Mesenchymal stem cell (in vitro differentiated cells and primary cell): ENCODE measurements at places on chromosomes 2 and 18.

DNA sequence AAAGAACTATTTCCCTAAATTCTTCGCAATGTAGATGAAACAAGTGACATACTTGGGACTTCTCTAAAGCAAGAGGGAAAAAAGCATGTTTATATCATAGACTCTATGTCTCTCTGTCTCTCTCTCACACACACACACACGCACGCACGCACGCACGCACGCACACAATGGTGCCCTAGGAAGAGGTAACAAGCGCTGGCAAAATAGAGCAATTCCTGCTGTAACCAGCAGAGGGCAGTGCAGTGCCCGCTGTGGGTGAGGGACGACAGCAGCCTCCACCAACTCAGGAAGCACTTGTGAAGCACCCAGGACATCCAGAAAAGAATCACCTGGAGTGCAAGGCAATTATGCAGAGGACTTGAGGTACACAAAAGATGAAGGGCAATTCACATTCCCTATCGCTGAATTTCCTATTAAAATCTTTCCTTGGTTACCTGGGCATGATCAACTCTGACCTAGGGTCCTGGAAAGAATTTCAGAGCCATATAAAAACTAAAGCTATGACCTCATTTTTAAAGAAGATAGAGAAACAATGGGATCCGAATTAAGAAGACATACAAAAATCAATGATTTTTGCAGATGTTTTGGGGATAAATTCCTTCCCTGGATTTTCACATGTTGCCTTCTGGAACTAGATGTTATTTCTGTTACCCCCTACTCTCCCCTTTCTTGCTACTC is 166.4 kb downstream of the PDE11A start:
- peak; percentile 73 for DNase-seq
- no peaks in the 10 kb centered on the region for H3K4me1 ChIP-seq
- no peak overlapping the region for H3K27ac ChIP-seq

DNA sequence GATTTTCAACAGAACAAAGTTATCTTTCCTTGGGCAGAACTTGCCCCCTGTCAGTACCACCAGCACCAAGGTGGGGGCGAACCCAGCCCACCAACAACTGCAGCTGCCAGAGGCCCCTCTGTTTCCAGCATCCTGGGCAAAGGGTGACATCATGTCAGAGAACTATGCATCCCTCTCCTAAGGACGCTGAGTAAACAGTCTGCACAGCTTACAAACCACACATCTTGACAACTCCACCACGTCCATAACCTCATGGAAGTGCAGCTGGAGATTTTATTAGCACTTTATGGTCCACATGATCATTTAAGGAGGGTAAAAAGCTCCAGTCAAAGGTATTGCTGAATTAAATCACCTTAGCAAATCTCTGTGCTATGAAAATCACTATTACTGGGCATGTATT is 40.4 kb downstream of the PIEZO2 start:
- DNase-seq: peak; percentile 80
- H3K4me1 ChIP-seq: no peaks in the 10 kb centered on the region
- H3K36me3 ChIP-seq: no peaks in the 10 kb centered on the region
- no peak overlapping the region for H3K27ac ChIP-seq
- H3K27me3 ChIP-seq: no peaks in the 10 kb centered on the region
- no peak overlapping the region for H3K4me3 ChIP-seq

GRCh38 chr2:71299507-71299906 is 32.1 kb upstream of the ZNF638 start:
- no peaks in the 10 kb centered on the region for H3K36me3 ChIP-seq
- DNase-seq: peak; percentile 42
- H3K4me1 ChIP-seq: no peaks in the 10 kb centered on the region
- no peak overlapping the region for H3K4me3 ChIP-seq
- H3K27ac ChIP-seq: no peak overlapping the region

DNA sequence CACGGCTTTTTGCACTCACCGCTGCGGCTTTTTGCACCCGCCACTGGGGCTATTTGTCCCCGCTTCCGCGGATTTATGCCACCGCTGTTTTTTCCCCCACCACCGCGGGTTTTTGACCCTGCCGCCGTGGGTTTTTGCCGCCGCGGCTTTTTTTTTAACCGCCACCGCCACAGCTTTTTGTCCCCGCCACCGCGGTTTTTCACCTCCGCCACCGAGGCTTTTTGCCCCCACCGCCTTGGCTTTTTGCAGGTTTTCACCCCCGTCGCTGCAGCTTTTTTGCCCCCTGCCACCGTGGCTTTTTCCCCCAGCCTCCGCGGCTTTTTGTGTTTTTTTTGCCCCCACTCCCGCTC is 2796.7 kb upstream of the TEKT4 start:
- no peak overlapping the region for H3K4me3 ChIP-seq
- H3K36me3 ChIP-seq: no peaks in the 10 kb centered on the region
- H3K27me3 ChIP-seq: no peaks in the 10 kb centered on the region
- DNase-seq: no peak

DNA sequence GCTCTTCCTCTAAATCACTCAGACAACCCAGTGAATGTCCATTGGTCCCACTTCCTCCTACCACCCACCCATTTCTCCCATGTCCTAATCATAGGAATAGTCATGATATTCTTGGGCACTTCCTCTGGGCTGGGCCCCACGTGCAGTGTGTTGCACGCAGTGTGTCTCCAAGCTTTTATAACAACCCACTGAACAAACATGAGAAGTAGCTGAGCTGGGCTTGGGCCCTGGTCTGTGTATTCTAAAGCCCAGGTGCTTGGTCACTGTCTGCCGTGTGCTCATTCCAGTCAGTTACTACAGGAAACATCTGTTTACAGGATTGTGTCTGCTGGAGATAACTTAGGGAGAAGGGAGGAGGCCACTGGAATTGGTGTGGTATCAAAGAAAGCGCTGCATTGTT is 64.2 kb upstream of the THOC1 start:
- no peak overlapping the region for H3K4me3 ChIP-seq

- no peak overlapping the region for H3K27ac ChIP-seq
- no peaks in the 10 kb centered on the region for H3K27me3 ChIP-seq
- no peaks in the 10 kb centered on the region for H3K36me3 ChIP-seq
Observed at GRCh38 chr2:15971351-15971750, 31.0 kb downstream of the MYCN start.

DNA sequence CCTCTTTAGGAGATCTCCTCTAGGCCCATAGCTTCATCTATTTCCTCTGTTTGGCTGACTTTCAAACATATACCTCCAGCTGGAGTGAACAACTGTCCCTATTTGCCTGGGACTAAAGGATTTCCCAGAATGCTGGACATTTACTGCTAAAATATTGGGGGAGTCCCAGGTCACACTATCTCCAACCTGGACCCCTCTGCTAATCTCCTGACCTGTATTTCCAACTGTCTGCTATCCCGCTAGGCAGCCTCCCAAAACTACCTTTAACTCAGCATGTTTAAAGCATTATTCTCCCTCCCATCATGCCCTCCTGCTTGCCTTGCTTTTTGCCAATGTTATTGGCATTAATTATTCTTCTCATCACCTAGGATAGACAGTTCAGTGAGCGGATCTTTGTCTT is 77.1 kb downstream of the THADA start:
- peak overlapping the region; percentile 33 for H3K27ac ChIP-seq
- no peaks in the 10 kb centered on the region for H3K36me3 ChIP-seq
- H3K4me3 ChIP-seq: no peak overlapping the region
- no peaks in the 10 kb centered on the region for H3K27me3 ChIP-seq
- H3K4me1 ChIP-seq: peaks cover 4% of the 10 kb centered on the region
- DNase-seq: no peak

DNA sequence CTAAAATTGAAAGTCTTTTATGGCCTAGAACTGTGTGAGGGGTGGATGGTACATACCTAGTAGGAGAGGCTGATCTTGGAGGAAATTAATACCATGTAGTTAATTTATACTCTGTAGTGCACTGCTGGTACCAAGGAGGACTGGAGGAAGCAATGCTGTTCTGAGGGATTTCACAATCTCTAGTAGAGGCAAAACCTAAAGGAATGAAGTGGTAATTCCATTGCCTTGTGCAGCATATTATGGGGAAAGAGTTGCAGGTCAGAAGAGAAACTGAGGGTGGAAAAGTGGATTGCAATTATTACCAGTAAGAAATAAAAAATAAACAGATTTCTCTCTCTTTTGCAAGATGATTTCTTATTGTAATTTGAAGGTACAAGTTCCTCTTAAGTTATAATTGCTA is 2.2 kb downstream of the ABI2 start:
- DNase-seq: peak; percentile 70
- no peak overlapping the region for H3K27ac ChIP-seq
- H3K4me3 ChIP-seq: no peak overlapping the region
- no peaks in the 10 kb centered on the region for H3K27me3 ChIP-seq

DNA sequence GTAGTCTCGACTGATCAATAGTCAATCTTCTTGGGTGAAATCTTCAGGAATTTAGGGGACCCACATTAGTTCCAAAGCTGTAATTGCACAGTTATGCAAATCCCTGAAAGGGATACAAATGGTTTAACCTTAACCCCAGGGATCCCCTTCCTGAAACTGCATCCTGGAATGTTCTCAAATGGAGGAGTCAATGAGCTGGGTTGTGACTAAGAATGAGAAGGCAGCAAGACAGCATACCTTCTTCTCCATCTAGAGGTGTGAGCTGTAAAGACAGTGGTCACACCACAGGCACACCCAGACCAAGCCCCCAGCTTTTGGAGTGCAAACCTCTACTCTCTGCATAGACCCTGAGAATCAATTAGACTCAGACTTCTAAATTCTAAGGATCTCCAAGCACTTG is 164.7 kb upstream of the MEIS1 start:
- H3K36me3 ChIP-seq: no peaks in the 10 kb centered on the region
- no peak overlapping the region for H3K27ac ChIP-seq
- H3K4me1 ChIP-seq: no peaks in the 10 kb centered on the region
- H3K27me3 ChIP-seq: no peaks in the 10 kb centered on the region
- no peak for DNase-seq

DNA sequence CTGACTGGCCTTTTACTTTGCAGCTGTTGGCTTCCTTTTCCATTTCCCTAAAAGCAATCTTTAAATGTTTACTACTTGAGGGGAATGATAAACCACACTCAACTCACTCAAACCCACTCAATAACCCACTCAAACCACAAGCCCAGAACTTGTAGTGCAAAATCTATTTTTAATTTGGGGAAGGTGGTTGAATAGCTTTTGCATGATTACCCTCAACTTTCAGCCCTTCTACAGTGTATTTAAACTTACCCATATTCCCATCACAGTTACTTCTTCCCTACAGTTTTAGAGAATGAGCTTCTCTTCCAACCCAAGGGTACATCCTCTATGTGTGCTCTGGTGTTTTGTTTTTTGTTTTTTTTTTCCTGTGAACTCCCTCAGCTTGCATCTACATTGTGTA is 636.1 kb downstream of the TDRD15 start:
- no peak overlapping the region for H3K4me3 ChIP-seq
- no peak for DNase-seq
- no peaks in the 10 kb centered on the region for H3K36me3 ChIP-seq
- no peaks in the 10 kb centered on the region for H3K27me3 ChIP-seq
- no peak overlapping the region for H3K27ac ChIP-seq

- no peak overlapping the region for H3K4me3 ChIP-seq
- H3K27me3 ChIP-seq: no peaks in the 10 kb centered on the region
- H3K4me1 ChIP-seq: no peaks in the 10 kb centered on the region
- H3K27ac ChIP-seq: no peak overlapping the region
- DNase-seq: no peak
Observed at GRCh38 chr2:161113693-161114575, 46.3 kb upstream of the TANK start.

DNA sequence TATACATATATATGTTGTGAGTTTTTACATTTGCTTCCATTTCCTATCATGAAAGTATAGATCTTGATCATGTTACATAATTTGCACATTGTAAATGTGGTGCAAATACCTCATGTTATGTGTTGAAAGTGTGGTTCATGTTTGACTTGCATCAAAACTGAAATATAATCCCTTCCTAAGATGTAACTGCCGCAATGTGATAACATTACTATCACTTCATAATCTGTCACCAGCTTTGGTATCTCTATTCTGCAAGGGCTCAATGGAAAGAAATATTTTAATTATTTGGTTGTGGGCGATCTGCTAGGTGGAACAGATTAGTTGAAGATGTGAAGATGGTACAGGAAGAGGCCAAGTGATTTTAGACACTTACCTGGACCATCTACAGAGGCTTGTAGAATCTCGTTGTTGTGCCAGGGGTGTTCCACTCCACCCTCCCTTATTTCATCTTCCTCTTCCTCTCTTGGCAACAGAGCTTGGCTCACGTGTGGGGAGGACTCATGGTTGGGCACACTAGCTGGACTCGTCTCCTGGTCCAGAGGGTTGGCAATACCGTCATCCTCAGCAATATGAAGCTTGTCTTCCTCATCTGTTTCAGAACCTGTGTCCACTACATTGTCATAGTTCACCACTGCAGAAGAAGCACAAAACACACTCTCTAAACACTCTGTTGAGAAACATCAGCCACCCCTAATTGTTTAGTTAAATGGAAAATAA is 90.4 kb downstream of the ZEB2 start:
- H3K4me1 ChIP-seq: peaks cover 1% of the 10 kb centered on the region
- peaks cover 55% of the 10 kb centered on the region for H3K36me3 ChIP-seq
- no peak overlapping the region for H3K27ac ChIP-seq
- H3K27me3 ChIP-seq: no peaks in the 10 kb centered on the region

DNA sequence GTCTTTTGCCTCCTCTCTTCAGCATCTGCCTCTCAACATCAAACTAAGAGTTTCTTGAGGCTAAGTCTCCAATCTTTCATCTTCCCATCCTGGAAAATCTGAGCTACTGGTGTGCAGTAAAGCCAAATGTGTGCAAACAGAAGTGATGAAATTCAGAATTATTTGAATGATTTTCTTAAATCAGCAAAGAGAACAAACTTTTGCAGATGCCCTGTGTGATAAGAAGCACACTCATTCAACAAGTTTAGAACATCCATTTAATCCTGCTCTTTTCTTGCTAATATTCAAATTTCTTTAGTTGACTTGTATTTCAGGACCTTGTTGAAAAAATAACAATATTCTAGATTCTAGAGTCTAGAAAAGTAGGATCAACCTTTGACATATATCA is 1374.9 kb upstream of the CELF4 start:
- no peaks in the 10 kb centered on the region for H3K4me1 ChIP-seq
- H3K4me3 ChIP-seq: no peak overlapping the region
- no peaks in the 10 kb centered on the region for H3K27me3 ChIP-seq
- no peaks in the 10 kb centered on the region for H3K36me3 ChIP-seq

- peak; percentile 62 for DNase-seq
- no peaks in the 10 kb centered on the region for H3K36me3 ChIP-seq
- H3K4me3 ChIP-seq: no peak overlapping the region
- peaks cover 36% of the 10 kb centered on the region for H3K4me1 ChIP-seq
- H3K27me3 ChIP-seq: peaks cover 55% of the 10 kb centered on the region
- peak overlapping the region; percentile 27 for H3K27ac ChIP-seq
Observed at GRCh38 chr2:71796174-71796593, 342.8 kb downstream of the DYSF start.

- no peak overlapping the region for H3K4me3 ChIP-seq
- H3K36me3 ChIP-seq: no peaks in the 10 kb centered on the region
- DNase-seq: no peak
- peaks cover 14% of the 10 kb centered on the region for H3K4me1 ChIP-seq
- no peak overlapping the region for H3K27ac ChIP-seq
Observed at GRCh38 chr2:237177986-237178385, 92.3 kb downstream of the COPS8 start.
